ENCODE measurements at places on chromosomes 7 and 10. TPM values are rescaled to one million over a fixed set of nuclear protein-coding genes. Genes with fewer than 3 reads are reported as not detected.

DNA sequence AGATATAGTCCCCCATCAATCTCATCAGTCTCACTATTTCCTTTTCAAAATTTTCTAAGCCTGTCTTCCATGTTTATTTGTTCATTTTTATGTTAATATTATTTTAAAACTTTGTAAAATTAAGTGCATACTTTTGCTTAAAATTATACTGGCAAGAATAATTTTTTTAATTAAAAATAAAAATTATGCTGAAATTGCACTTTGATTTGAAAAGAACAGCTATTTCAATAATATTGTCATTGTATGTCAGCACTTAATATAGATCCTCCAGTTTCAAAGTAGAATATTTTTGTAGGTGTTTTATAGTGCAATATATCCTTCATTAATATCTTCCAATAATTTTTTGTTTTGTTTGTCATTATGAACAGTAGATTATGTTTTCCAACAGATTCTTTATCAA is 99.0 kb upstream of the MAGI2 start:
- no peak overlapping the region for H3K4me3 ChIP-seq
- no peaks in the 10 kb centered on the region for H3K27me3 ChIP-seq
- H3K36me3 ChIP-seq = no peaks in the 10 kb centered on the region
- H3K4me1 ChIP-seq = no peaks in the 10 kb centered on the region
- H3K27ac ChIP-seq = no peak overlapping the region
- DNase-seq = no peak

- no peaks in the 10 kb centered on the region for H3K4me1 ChIP-seq
- H3K36me3 ChIP-seq = no peaks in the 10 kb centered on the region
- no peak for DNase-seq
- no peaks in the 10 kb centered on the region for H3K27me3 ChIP-seq
These were observed 215.4 kb upstream of the LRGUK start for GRCh38 chr7:133911724-133912123.

- no peaks in the 10 kb centered on the region for H3K36me3 ChIP-seq
- H3K4me3 ChIP-seq = no peak overlapping the region
- peak overlapping the region; percentile 41 for H3K27ac ChIP-seq
- peaks cover 13% of the 10 kb centered on the region for H3K4me1 ChIP-seq
- DNase-seq = no peak
- no peaks in the 10 kb centered on the region for H3K27me3 ChIP-seq
These were observed 216.2 kb downstream of the AUTS2 start for GRCh38 chr7:69814421-69814962.

LIPM gene
- not detected for polyA plus RNA-seq

GRCh38 chr7:135190703-135191102 is 20.2 kb upstream of the CYREN start:
- H3K36me3 ChIP-seq = peaks cover 42% of the 10 kb centered on the region
- H3K27ac ChIP-seq = no peak overlapping the region
- peaks cover 10% of the 10 kb centered on the region for H3K4me1 ChIP-seq
- DNase-seq = no peak
- no peaks in the 10 kb centered on the region for H3K27me3 ChIP-seq

DNA sequence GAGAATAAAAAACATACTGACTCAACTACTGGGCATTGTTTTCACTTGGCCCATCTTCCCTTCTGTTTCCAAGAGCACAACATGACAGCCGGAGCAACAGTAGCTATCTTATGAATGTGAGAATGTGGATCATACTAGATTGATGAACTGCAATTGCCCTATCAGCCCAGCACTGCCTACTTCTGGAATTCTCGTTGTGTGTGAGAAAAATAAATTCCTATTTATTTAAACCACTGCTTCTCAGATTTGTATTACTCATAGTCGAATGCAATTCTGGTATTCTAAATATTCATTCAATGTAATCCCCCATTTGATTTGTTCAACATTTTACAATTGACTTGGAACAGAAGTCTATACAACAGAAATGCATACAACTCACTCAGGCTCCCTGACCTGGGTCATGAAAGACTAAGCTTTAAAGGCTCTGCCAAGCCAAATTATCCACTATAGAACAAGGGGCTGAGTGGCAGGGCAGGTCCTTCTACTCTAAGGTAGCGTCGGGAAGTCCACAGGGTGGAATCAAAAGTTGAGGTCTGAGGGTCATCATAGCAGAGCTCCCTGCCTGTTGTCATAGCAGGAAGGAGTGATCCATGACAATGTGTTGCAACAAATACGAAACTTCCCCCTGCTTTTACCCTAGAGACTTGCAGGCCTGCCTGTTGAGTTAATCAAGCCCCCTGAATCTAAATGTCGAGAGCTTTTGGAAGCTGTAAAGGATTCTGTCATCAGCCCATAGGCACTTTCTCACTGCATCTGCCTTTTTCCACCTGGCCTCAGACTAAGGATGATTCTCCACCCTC is 12.4 kb upstream of the JAZF1 start:
- no peak overlapping the region for H3K27ac ChIP-seq
- H3K4me3 ChIP-seq = no peak overlapping the region
- no peaks in the 10 kb centered on the region for H3K36me3 ChIP-seq
- H3K4me1 ChIP-seq = no peaks in the 10 kb centered on the region
- H3K27me3 ChIP-seq = no peaks in the 10 kb centered on the region

- no peaks in the 10 kb centered on the region for H3K27me3 ChIP-seq
- H3K4me1 ChIP-seq = no peaks in the 10 kb centered on the region
- H3K4me3 ChIP-seq = peak overlapping the region; percentile 1
- DNase-seq = peak; percentile 53
These were observed 39.2 kb upstream of the PPP1R3C start for GRCh38 chr10:91672021-91672608.

PRR15 gene
- 0.36 TPM for polyA plus RNA-seq

DNA sequence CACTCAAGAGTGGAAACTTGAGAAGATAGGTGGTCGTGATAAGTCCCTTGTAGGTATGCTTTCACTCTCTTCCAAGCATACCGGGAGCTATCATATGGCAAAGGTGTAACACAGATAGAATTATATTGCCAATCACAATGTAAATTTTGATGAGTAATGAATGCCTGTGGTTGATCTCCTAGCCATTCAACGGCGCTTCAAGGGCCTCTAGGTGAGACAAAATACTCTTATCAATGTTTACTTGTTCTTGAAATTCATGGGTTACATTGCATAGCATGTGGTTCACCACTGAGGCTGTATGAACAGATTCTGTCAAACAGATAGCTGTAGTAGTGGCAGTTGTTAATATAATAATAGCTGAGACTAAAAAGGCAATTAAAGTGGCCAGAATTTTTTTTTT is 82.4 kb downstream of the THSD7A start:
- peak overlapping the region; percentile 39 for H3K27ac ChIP-seq
- H3K4me1 ChIP-seq = no peaks in the 10 kb centered on the region
- H3K36me3 ChIP-seq = no peaks in the 10 kb centered on the region
- DNase-seq = no peak
- no peak overlapping the region for H3K4me3 ChIP-seq

DNA sequence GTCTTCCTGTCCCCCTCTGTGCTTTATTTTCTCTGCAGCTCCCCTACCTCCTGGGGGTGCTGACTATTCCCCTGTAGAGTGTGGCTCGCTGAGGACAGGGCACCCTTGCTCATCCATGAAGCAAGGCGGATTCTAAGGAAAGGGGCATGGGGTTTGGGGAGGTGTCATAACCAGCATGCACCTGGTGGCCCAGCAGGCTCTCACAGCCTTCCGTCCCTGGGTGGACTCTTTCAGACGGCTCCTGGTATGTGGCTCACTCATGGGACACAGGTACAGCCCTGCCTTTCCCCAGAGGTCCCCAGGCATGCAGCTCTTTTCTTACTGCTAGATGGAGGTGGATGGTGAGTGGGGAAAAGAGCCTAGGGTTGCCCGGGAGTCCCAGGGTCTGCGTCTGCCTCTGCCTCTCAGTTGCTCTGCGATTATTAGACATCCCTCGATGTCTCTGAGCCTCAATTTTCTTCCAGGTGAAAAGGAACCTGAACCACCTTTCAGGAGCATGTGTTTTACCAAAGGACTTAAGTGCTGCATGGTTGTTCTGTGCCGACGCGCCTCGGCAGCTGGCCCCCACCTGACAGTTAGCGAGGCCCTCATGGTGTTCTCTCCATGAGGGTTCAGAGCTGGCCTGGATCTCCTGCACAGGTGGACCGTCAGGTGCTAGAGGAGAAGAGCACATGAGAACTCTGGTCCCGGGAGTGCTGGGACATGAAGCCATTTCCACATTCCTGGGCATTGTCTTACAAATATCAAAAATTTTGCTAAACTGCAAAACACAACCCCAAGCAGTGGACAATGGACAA is 172.5 kb upstream of the SHH start:
- H3K27ac ChIP-seq = no peak overlapping the region
- no peak for DNase-seq
- no peak overlapping the region for H3K4me3 ChIP-seq
- no peaks in the 10 kb centered on the region for H3K36me3 ChIP-seq

DNA sequence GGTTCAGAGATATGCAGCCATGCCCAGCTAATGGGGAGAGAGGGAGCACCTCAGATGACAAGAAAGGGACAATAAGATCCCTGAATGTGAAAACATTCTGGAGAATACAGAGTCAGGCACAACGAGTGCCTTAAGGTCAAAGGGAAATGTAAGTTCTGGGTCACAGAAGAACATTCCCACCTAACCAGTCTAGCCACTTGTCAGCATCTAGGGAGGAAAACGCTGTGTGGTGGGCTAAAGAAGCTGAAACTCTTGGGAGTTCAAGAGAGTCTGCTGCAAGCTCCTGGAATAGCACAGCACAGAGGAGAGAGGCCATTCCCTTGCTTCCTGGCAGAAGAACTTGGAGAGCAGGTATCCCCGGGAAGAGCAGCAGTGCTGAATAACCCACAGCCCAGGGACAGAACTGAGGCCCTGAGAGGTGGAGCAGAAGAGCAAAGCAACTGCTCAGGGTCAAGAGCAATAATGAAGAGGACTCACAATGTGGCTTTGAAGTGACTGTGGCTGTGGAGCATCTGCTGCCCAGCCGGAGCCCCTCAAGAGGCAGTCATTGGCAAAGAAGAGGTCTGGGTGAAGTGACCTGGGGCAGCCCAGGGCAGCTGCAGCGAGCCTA is 182.3 kb downstream of the NPSR1 start:
- H3K27ac ChIP-seq = no peak overlapping the region
- H3K4me3 ChIP-seq = no peak overlapping the region
- H3K36me3 ChIP-seq = no peaks in the 10 kb centered on the region
- no peaks in the 10 kb centered on the region for H3K27me3 ChIP-seq

- H3K4me3 ChIP-seq = no peak overlapping the region
- no peaks in the 10 kb centered on the region for H3K36me3 ChIP-seq
- no peak for DNase-seq
- no peaks in the 10 kb centered on the region for H3K27me3 ChIP-seq
- H3K27ac ChIP-seq = peak overlapping the region; percentile 26
These were observed 7.9 kb downstream of the CPED1 start for GRCh38 chr7:120996333-120996987.

DNA sequence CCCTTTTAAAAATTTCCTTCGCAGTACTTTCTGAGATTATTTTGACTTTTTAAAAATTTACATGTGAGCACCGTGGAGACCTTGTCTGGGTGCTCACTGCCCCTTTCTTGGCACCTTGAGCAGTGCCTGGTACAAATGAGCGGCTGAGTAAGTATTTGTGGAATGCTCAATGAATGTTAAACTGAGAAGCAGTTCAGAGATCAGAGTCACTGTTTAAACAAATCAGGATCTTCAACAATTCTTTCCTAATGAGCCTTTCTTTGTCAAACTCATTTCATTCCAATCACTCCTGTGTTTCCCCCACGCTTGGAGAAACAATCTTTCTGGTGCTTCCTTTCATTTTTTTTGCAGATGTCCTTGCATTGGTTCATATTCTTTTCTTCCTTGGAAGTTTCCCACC is 611.3 kb upstream of the GALNT17 start:
- no peaks in the 10 kb centered on the region for H3K27me3 ChIP-seq
- H3K36me3 ChIP-seq = no peaks in the 10 kb centered on the region
- no peak overlapping the region for H3K27ac ChIP-seq
- H3K4me3 ChIP-seq = no peak overlapping the region

DNA sequence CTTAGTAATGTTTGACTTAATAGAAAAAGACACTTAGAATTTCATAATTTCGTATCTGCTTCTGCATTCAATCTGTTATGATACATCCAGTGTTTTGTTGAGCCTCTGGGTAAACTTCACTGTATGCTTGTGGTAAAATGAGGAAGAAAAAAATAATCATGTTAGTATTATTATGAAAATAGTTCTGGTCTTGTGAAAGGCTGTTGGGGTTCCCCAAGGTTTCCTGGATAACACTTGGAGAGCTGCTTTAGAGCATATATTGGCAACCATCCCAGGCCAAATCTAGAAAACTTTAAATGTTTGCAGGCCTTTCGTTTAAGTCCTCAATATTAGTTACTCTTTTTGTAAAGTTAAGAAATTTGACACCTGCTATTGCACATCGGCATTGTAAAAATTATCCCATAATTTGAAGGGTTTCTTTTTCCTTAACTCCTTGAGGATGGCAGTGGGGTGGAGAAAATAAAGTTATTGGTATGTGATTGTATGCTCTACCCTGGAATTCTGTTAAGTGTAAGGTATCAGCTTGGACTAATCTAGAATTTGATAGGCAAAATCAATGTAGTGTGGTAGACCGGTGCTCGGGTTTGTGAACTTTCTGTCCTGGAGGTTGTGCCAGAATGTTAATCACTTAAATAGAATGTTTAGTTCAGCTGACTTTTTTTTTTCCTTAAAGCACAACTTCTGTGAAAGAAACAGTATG is 54.5 kb downstream of the WAC start:
- H3K36me3 ChIP-seq = peaks cover 76% of the 10 kb centered on the region
- peaks cover 9% of the 10 kb centered on the region for H3K4me1 ChIP-seq
- no peak for DNase-seq
- no peak overlapping the region for H3K4me3 ChIP-seq
- no peaks in the 10 kb centered on the region for H3K27me3 ChIP-seq

GATA3 gene
- polyA plus RNA-seq = 14.3 TPM

DNA sequence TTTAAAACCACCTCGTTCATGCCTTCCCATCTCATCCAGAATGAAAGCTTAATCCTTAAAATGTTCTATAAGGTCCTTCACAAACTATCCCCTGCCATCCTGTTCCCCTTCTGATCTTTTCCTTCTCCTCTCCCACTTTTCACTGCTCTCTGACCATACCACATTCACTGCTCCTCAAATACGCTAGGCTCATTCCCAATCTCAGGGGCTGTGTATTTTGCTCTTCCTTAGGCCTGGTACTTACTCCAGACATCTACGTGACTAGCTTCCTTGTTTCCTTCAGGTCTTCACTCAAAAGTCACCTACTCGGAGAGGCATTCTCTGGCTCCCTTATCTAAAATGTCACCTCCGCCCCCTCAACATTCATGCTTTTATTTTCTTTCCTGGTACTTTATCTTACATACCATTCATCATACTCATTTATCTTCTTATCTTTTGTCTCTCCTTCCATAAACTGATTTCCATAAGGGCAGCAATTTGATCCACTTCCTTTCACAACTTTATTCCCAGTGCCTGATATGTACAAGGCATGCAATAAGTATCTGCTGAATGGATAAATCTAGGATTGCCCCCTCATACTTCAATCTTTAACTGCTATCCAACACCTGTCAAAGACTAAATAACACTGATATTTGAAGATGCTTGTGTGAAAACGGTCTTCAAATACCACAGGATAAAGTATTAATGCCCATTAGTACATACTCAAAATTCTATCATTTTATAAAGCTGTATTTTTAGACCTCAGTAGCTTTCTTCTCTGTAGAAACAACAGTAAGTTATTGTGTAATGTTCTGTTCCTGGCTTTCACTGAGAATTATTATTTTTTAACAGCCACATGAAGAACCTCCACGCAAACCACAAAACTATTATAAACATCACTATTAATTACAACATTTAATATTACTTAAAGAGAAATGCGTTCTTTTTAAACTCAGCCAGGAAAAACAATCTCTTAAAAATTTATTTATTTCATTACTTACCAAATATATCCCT is 27.0 kb downstream of the JMJD1C start:
- no peak overlapping the region for H3K27ac ChIP-seq
- DNase-seq = no peak
- no peaks in the 10 kb centered on the region for H3K36me3 ChIP-seq
- H3K4me3 ChIP-seq = no peak overlapping the region
- no peaks in the 10 kb centered on the region for H3K27me3 ChIP-seq
